ENCODE measurements at places on chromosomes 12 and 14.

- no peak for DNase-seq
These were observed 69.3 kb downstream of the EEA1 start for GRCh38 chr12:92859650-92860386.

DNA sequence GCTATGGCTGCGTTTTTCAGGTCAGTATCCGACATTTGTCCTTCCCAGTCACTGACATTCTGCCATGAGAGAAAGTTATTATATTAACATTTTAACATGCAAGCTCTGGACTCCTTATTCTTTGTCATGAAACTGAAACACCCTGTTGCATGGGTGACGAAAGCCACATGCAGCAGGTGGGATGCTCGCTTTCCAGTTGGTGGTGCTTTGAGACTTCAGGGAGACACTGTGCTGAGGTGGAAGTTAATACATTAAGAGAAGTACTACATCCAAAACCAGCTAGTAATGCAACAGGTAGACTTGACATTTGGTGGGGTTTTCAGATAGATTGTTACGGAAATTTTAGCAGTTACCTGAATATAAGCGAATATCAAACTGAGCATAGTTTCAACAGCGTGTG is 32.8 kb upstream of the AMN start:
- DNase-seq = no peak

DNA sequence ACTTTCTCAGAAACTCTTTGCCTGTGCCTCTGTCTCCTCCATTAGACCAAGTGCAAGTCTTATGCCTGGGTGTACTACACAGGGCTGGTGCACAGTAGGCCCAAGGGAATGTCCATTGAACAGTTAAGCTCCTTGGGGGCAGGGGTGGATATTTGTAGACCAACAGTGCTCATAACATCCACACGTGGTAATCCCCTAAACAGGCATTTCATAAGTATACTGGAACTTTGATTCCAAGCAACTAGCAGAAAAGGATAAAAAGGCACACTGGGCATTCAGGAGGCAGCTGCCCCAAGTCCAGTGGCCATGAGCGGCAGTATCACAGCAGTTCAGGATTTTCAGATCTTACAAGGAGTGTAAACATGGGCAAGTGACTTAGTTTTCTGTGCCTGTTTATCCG is 16.8 kb downstream of the NUAK1 start:
- DNase-seq = no peak

DNA sequence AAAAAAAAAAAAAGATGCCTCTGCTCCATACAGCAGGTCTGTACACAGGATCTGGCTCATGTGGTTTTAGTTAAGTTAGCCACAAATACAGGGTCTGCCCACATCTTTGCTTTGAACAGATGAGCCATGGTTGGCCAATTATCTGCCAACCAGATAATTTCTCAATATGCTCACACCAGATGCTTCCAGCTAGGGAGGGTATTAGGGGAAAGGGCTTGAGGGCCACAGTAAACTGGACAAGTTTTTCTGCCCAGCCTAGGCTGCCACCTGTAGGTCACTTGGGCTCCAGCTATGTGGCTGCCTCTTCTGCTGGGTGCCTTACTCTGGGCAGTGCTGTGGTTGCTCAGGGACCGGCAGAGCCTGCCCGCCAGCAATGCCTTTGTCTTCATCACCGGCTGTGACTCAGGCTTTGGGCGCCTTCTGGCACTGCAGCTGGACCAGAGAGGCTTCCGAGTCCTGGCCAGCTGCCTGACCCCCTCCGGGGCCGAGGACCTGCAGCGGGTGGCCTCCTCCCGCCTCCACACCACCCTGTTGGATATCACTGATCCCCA is 776 bp downstream of the RDH5 start:
- peak; percentile 20 for DNase-seq

GRCh38 chr12:42326541-42327226 is 717 bp downstream of the PPHLN1 start:
- no peak for DNase-seq

DNA sequence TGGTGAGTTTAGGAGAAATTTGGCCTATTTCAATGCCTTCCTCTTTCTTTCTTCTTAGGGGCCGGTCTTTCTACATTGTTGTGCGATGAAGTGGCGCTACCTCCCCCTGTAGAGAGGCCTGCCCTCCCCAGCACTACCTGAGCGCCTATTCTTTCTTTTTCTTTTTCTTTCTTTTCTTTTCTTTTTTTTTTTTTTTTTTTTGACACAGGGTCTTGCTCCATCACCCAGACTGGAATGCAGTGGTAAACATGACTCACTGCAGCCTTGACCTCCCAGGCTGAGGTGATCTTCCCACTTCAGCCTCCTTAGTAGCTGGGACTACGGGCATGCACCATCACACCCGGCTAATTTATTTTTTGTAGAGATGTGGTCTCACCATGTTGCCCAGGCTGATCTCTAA is 136.1 kb upstream of the MAX start:
- no peak for DNase-seq

DNA sequence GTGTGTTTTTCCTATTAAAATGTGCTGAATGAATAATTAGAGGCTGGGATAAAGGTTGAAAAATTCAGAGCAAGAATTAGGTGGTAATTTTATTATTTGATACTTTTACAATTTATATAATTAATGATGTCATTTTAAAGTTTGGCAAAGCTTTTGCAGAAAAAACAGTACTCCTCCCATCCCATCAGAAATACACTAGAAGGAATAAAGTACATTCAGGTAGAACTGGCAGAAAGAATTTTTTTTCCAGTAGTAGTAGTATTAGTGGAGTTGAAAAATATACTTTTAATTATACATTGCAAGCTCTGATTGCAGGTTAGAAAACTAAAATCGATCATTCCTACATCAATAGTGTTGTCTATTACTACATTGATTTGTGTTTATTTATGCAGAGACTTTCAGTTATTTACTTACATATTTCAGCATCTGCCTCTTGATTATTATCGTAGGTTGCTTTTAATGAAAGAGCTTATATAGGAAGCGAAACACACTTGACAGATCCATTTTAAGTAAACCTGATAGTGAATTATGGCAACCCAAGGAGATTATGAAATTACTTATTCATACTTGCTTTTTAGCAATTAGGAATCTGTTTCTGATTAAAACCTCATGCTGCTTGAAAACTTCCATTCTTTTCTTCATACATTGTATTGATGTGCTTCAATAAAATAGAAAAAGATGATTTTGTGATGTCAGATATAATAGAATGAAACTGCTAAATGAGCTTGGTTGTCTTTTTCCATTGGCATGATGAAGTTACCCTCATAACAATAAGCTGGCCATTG is 10.1 kb downstream of the FOXG1 start:
- no peak for DNase-seq

DNA sequence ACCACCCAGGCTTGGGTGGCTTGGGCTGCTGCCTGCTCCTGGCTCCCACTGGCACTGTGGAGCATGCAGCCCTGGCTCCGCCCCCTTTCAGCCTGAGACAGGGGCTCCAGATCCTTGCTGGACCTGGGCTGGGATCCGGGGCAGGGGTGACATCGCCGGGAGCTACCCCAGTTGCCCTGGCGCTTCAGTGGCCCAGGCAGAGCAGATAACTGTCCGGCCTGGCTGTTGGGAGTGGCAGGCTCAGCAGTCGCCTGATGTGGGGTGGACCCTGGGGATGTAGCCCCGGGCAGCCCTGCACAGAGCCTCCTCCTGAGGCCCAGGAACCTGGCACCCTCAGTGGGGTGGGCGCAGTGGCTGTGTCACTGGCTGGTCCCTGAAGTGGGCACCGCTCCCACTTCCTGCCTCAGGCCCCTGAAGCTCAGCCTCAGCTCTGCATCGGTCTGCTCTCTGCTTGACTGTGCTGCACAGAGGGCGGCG is 57.9 kb downstream of the FUT8 start:
- DNase-seq = no peak

GRCh38 chr12:19894803-19895202 is 455.5 kb downstream of the AEBP2 start:
- DNase-seq = no peak

GRCh38 chr14:30799933-30800332 is 74.4 kb upstream of the COCH start:
- DNase-seq = no peak

- no peak for DNase-seq
These were observed 41.0 kb upstream of the NPAS3 start for GRCh38 chr14:32897698-32898064.

DNA sequence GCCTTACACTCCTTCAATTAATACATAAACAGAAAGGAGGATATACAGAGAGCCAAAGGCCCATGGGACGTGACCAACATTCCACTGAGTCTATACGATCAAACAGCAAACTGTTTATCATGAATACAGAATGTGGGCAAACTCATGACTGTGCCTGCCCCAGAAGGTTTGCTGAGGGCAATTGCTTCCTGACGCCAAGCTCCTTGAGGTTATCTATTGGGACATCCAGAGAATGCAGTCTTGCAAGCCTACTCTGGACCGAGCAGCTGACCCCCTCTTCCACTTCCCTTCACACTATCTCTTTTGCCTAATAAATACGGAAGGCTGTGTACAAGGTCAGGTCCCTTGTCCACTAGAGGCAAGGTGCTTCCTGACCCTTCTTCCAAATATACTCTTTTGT is 18.5 kb upstream of the SLC10A1 start:
- no peak for DNase-seq

GRCh38 chr12:68951652-68952051 is 18.7 kb upstream of the CPM start:
- DNase-seq = no peak

DNA sequence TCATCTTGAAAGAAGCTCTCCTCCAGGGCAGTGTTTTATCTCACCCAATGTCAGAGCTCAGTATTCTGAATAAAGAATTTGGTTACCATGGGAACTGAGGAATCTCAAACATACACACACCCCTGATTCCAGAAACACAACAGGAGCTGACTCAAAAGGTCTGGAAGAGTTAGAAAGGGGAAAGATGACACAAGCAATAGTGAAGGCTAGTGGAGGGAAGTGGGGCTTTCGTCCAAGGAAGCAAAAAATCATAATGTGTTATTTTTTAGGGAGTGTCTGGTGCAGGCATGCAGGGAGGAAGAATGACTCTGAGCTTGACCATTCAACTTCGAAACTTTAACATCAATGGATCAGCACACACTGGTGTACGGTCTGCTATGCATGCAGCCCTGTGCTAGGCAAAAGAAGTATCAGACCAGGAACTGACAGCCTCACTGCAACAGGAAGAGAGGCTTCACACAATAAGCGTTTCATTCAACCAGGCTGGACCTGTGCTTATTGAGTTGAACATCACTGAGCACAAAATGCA is 20.3 kb downstream of the HEBP1 start:
- no peak for DNase-seq

DNA sequence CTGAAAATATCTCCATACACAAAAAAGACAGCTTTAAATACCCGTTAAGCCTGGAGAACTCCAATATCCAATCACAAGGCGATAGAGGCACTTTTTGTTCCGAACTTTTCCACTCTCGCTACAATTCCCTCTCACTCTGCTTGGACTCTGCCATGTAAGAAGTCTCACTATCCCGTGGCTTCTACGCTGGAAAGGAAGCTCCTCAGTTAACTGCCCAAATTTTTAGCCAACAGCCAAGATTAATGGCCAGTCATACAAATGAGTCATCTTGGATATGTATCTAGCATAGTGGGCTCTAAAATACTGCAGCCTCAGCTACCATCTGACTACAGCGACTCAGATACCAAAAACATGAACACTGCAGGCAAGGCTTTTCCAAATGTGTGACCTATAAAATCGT is 45.5 kb upstream of the RERGL start:
- no peak for DNase-seq

DNA sequence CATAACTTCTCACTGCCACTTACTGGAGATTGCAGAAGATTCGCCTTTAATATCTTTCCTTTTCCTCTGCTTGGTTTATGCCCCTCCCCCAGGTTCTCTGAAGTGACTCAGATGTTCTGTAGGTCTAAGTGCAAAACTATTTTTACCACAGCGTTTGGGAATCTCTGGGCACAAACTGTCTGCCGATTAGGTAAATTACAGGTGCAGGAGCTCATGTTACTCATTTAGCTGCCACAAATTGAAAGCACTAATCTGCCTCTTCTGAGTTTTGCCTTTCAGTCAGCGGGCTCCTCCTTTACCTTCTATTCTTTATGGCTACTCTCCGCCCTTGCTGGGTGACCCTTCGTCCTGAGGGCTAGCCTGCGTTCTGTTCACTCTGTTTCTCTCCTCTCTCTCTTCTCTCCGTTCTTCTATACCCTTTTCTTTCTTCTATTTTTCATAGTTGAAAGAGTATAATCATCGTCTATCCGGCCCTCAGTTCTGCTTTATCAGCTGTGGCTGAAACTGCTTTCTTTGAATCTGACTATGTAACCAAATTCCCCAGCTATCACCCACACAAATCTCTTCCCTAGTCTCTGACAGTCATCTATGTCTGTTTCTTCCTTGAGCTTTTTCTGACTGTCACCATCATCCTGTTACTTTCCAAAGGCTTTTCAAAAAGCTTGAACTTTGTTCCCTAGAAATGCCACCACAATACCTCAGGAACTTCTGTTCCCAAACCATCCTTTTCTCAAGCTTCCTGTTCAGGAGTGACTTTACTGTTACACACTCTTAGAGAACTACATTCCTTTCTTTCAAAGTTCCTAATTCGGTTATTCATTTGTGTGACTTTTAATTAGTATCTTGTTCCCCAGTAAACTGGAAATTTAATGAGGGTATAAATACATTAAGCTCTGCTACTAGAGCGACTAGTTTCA is 4.3 kb upstream of the MYF6 start:
- DNase-seq = no peak

DNA sequence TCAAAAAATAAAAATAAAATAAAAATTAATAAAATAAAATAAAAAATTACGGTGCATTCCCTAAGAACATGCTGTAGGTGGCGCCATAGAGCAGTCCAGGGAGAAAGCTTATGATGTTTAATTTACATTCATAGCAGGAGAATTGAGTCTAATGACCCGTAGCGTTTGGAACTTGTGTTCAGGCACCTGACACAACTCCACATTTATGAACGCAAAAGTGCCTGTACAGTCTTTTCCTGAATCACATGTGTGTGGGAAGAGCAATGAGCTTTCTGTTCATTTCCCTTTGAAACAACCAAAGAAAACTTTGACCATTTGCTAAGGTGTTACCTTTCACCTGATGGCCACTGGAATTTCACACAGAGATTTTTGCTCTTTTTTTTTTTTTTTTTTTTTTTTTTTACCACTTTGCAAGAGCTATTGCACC is 60.6 kb upstream of the KCNA1 start:
- DNase-seq = no peak
